IMR-90 (cell line): ENCODE measurements at places on chromosomes 2 and 18.

GRCh38 chr2:180577567-180577966 is 402.8 kb upstream of the UBE2E3 start:
- no peak for DNase-seq

DNA sequence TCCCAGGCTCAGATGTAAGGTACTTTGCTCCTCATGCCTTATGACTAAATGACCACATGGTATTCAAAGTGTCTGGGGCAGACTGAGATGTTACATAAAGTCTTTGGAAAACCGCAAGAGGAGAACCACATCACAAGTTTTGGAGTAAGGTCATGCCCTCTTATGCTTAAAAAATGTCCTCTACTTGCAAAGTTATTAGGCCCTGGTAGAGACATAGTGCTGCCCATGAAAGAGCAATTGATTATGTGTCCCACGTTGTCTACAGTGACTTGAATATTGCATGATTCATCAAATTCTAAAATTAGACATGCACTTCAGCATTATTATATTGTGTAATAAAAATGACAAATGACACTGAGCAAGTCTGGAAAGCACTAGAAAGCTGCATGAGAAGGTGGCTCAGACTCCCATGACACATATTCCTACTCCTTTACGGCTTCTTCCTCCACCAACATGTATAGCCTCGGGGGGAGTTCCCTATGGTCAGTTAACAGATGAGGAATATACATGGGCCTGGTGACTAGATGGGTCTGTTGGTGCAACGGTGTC is 602.6 kb upstream of the VRK2 start:
- no peak for DNase-seq

DNA sequence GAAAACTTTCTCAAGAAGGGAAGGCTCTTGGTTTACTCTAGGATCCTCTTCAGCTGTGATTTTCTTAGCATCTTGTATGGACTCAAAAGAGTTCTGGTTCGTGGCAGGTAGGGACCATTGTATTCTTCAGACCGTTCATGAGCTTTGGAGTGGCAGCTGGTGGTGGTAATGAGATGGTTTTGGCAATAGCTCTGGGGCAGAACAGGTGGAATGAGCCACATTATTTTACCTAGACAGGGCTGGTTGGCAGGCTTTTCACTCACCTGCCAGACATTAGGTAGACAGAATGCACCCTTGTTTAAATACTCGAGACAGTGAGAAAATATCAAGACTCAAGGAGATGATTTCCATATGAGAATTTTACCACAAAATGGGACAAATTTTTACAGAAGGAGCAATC is 26.2 kb upstream of the MGAT5 start:
- DNase-seq, result no peak

- DNase-seq, result no peak
Measured at GRCh38 chr2:205462681-205463345, 219.5 kb upstream of the NRP2 start.

DNA sequence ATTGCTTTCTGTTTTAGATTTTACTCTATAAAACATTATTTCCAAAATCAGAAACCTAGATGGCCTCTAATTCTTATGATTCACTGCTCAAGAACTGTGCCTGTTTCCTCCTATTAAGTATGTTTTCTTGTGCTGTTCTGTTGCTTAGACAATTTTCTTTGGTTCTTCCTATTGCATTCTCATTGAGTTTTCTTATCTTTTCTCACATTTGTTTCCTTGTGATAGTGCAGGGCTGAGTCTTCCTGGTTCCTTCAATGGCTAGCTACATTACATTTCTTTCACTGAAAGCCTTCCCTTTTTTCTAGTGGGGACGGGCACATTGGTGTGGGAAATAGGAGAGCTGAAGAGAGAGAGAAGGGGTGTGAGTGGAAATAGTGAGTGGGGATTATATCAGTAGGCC is 183.4 kb downstream of the CALCRL start:
- no peak for DNase-seq

DNA sequence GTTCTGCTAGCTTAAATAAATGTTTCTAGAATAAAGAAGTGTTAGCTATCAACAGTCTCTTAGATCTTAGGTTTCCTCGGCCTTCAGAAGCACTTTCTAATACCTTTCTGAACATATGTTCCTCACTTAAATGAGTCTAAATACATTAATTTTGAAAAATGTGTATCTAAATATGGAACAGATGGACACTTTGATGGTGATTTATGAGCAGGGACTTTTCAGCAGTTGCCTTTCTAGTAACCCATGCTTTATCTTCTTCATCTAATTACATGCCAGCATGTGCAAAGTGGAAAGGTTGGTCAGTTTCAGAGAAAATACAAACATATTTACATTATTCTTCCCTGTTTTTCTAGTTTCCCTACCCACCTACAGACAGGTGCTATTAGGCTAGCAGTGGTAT is 797.0 kb upstream of the CHAC2 start:
- DNase-seq, result no peak

DNA sequence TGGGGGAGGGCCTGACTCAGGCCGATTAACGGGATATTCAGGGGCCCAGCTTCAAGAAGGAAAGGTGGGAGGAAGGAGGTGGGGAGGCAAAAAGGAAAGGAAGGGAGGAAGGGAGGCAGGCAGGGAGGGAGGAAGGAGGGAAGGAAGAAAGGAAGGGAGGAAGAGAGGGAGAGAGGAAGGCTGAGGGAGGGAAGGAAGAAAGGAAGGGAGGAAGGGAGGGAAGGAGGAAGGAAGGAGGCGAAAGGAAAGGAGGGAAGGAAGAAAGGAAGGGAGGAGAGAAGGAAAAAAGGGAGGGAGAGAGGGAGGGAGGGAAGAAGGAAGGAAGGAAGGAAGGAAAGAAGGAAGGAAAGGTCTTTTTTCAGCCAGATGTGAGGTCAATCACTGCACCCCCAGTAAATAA is 85.3 kb downstream of the C1QL2 start:
- DNase-seq, result no peak

DNA sequence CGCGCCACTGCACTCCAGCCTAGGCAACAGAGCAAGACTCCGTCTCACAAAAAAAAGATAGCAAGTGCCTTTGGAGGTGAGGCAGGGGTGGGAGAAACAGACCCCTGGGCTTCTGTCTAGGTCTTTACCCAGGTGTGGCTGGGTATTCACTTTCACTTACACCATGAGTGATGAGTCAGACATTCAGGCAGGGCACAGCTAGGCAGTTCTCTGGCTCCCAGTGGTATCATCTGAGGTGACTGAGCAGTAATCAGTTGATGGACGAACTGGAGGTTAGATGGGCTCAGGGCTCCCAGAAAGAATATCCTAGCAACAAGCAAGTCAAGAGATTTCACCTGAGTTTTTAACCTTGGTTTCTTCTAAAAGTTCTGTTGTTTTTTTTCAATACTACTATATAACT is 107.0 kb upstream of the RAB6C start:
- no peak for DNase-seq

DNA sequence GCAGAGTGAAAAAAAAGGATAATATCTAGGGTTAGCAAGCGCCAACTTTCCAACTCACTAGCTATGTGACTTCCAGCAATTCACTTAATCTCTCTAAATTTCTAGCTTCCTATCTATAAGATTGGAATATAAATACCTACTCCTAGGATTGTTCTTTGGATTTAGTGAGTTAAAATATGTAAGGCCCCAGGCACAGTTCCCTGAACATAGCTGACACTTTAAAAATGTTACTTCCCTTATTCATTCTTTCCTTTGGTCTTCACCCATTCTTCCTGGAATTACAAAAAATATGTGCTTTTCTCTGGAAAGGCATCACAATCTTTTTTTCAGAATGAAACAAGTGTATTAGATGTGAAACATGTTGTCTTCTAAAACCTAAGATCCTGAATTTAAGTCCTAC is 365.7 kb downstream of the RBM43 start:
- no peak for DNase-seq

GRCh38 chr2:202147775-202148174 is 74.7 kb downstream of the KIAA2012 start:
- DNase-seq, result peak; percentile 55

GRCh38 chr18:69246027-69246426 is 154.7 kb upstream of the DOK6 start:
- DNase-seq, result no peak

GRCh38 chr18:6423289-6423688 is 8.6 kb upstream of the L3MBTL4 start:
- no peak for DNase-seq

DNA sequence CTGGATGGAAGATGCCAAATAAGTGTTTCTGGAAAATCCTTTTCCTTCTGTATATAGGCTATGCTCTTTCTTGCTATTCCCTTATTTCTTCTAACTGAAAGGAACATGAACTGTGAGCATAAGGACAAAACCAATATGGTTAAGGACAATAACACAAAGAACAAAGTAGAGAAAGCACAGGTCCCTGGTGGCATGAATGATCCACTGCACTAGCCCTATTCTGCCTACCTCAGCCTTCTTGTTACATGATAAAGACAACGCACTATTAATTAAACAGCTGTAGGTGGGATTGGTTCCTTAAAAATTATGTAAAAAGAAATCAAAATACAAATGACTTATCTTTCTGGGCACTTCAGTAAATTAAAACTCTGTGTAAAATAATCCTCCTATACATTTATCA is 1.9 kb upstream of the WDR75 start:
- DNase-seq, result no peak

DNA sequence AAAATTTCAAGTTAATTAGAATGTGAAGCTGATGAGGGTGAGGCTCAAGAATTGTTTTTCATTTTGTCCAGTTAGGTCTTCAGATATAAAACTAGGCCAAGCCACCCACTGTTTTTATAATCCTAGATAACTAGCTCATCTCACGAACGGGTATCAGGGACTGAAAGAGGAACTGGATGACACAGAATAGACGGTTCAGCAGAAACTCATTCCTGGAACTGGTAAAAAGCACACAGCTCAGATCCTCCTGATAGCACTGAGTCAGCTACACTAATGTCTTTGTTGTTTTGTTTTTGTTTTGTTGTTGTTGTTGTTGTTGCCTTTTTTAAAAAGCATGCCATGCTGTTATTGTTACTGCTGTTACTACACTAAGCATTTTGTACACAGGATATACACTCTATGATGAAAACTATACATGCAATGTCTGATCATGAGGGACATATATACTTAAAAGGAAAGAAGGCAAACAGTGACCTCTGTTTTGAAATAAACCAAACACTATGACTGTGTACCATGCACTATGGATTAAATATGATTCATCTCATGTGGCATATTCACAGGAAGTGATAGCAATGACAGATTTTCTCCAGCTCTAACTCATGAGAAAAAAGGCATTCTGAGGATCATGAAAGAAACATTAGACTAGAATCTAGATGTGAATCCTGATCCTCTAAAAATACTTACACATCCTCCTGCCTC is 437.6 kb downstream of the NCKAP5 start:
- peak; percentile 79 for DNase-seq

GRCh38 chr2:132715386-132716351 is 45.7 kb upstream of the LYPD1 start:
- peak; percentile 32 for DNase-seq

DNA sequence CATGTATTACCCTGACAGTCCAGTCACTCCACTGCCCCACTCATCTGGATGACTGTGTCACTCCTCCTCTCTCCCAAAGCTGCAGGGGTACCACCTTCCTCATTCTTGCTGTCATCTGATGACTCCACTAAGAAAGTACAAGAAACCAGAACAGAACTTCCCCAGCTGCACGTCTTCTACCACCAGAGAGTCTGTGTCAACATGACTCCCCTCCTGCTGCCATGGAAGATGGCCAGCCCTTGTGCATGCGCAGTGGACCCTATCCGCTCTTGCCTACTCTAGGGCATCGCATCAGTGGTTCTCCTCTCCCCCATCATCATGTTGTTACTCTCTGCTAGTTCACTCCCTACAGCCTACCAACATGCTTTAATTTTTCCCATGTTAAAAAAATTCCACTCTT is 14.5 kb upstream of the ST8SIA3 start:
- DNase-seq, result no peak

- DNase-seq, result no peak
Measured at GRCh38 chr18:73038336-73038735, 170.5 kb upstream of the NETO1 start.

DNA sequence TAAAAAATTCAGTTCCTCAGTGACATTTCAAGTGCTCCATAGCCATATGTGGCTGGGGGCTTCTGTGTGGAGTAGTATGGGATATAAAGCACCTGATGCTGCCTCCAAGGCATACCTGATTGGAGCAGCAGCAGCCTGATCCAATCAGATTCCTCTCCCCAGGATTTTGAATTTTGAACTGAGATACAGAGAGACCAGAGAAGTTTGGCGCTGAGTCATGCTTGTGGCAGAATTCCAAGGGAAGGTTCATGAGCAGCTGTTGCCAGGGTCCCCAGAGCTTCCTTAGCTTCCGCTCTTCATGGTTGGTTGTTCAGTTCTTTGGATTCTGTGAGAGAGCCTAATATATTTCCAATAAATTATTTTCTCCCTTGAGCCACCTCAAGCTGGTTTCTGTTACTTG is 29.0 kb upstream of the CFAP36 start:
- DNase-seq, result peak; percentile 82

GRCh38 chr2:147327613-147328012 is 517.2 kb upstream of the ACVR2A start:
- no peak for DNase-seq

- peak; percentile 68 for DNase-seq
Measured at GRCh38 chr2:171086352-171087290, 74.1 kb downstream of the TLK1 start.

- DNase-seq, result peak; percentile 74
Measured at GRCh38 chr2:62489162-62489561, 16.8 kb downstream of the TMEM17 start.

DNA sequence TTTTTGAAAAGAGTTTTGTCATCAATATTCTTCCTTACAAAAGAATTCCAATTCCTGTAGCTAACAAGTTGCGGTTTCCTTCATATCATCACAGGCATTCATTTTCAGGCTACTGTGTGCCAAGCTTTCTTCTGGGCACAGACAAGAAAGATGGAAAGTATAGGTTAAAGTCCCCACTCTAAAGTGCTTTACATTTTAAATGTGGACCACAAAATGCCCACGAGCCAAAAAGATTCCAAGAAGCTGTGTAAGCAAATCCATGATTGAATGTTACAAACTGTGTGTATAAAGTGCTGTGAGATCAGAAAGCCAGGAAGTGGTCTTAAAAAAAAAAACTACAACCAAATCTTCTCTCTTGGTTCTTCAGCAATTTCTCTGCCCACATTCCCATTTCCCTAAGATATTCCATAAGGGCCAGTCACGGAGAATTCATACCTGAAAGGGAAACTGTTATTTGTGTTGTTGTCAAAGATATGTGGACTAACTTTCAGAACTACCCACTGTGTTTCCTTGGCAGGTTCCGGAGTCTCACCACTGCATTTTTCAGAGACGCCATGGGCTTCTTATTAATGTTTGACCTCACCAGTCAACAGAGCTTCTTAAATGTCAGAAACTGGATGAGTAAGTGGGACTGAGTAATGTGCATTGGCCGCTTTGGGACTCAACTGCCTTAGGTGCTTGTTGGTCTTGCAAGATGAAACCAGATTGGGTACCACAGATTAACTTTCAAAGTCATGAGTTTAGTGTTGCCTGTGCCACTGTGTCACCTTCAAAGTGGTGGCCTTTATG is 55.7 kb downstream of the RAB27B start:
- DNase-seq, result peak; percentile 25

GRCh38 chr2:149363958-149364357 is 33.6 kb downstream of the LYPD6 start:
- no peak for DNase-seq

DNA sequence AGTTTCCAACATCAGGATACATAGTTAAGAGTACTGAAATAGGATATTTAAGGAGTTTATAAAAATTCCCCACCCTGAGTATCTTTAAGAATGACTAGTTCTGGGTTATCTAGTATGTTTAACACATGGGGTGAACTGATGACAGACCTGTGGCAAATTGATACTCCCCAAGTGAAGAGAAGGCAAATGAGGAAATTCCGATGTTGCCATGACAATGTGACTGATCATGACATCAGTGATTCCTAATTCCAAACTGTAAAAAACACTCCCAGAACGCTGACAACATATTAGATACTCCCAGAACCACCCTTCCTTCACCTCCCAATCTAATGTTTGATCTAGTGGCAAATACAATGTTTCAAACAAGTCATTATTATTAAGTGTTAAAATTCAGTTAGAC is 77.6 kb downstream of the RBMS1 start:
- peak; percentile 86 for DNase-seq
